Cardiac fibroblast (primary cell): ENCODE measurements at places on chromosomes 7 and 10.
A peak's percentile ranks its signal among the peaks of the same experiment; 100 is the strongest.

- peak; percentile 69 for DNase-seq
Measured at GRCh38 chr10:78985973-78986818, 82.6 kb upstream of the ZMIZ1 start.

DNA sequence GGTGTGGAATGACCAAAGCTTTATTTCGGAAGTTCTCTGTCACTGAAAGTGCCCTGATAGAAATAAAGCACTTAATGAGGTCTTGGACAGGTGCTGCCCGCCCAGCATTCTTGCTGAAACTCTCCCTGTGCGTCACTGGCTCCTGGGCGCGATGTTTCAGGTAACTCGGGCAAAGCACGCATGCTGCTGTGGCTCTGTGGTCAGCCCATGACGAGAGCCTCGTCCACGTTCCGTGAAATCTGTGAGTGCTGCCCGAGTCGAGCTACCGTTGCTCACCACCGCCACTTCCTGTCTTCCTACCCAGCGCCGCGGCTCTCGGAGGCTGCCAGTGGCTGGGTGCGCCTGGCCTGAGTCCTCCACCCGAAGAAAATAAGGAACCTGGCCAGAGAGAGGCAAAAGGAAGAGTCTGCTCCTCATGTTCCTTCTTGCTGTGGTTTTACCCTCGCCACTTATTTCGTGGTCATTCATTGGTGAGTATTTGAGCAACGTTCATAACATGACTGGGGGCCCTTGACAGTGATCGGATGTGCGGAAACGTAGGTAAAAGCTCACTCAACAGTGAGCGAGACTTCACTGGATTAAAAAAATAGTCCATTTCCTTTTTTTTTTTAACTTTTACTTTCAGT lies 95.5 kb downstream of the MAP3K8 start:
- no peak for DNase-seq

DNA sequence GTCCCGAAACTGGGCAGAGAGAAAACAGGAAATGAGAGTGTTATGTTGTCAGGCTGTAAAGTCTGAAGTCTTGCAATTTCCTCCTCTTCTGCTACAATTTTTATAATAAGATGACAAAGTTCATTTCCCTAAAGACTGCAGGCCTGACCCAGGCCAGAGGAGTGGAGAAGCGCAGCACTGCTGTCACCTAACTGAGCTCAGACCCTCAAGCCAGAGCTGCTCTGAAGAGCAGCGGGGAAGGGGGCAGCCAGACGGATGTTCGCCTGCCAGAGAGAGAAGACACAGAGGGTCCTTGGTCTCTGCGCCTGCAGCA lies 12.6 kb upstream of the AOAH start:
- no peak for DNase-seq

GRCh38 chr10:74963549-74963948 lies 137.1 kb downstream of the KAT6B start:
- no peak for DNase-seq

GRCh38 chr10:121566755-121567154 lies 31.5 kb downstream of the FGFR2 start:
- no peak for DNase-seq

DNA sequence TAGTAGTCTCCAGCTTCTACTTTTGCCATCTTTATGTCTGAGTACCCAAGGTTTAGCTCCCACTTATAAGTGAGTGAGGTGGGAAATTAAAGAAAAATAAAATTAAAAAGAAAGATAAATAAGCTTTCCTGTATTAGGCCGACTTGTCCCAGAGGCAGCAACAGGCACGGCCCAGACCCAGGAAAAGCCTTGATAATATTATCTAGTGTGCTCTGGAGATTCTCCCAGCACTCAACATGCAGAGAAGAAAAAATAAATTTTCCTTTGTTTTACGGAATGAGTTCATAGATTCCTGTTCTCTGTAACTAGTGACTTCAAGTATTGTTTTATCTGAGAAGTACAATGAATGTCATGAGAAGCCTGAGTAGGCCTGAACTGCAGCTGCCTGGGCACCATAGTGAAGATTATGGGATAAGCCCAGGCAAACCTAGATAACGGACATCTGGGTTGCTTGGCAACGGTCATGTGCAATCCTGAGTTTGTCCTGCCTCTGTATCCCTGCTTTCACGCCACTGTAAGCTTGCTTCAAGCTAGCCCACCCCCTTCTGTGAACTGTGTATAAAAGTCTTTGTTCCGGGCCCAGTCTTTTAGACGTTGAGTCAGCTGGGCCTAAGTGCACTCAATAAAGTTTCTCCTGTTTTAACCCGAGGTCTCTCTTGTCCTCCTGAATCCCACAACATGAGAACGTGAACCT lies 6.4 kb downstream of the ATE1 start:
- DNase-seq = peak; percentile 25

DNA sequence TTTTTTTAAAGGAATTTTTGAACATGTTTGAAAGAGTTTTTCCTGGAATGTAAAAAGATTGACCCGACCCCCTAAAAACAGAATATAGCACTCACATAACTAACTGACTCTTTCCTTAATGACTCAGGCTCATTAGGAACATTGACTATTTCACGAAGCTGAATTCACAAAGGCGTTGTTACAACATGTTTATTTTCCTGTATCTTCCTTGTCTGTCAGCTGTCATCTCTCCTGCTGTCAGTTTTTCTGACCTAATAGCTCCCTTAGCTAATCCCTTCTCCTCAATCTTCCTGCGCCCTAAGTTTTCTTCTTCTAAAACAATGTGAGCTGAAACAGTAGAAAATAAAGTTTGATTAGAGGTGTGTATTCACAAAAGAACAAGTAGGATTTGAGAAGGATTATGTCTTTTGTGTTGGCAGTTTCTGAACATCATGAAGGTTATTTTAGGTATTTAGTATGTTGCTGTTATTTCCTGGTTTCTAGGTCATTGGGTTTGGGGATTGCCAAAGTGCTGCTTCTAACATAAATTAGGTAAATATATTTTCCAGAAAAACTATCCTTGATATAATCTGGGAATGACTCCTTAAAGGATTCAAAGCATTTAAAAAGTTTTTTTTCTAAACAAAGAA lies 4.6 kb upstream of the MDFIC start:
- no peak for DNase-seq
